ENCODE measurements at places on chromosomes 4 and X.

DNA sequence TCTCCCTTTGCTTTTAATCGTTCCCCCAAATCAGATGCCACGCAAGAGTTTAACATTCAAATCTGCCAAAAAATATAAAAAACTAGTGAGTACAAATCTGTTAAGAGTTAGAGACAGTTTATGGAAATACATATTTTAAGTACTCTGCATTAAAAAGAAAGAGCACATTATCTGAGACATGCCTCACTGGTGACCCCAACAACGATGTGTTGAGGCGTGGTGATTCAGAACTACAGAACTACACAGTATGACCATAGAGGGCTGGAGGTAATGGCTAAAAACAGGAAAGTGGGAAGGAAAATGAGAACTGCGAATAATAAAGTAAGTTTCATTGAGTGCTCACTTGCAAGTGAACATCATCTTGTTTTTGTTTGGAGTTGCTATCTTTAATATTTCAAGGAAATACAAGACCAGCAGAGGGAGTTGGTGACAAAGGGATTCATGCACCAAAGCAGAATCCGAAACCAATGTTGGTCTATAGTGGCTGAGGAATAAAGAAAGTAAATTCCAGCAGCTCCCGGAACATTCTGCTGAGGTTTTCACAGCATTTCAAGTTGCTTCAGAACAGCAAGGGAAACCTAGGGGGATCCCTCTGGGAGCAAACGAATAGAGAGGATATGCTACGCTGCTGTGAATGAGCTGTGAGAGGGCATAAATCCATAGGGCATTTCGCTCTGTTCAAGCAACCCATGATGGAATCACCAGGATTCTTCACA is 92.2 kb downstream of the DCHS2 start:
- no peak for DNase-seq

DNA sequence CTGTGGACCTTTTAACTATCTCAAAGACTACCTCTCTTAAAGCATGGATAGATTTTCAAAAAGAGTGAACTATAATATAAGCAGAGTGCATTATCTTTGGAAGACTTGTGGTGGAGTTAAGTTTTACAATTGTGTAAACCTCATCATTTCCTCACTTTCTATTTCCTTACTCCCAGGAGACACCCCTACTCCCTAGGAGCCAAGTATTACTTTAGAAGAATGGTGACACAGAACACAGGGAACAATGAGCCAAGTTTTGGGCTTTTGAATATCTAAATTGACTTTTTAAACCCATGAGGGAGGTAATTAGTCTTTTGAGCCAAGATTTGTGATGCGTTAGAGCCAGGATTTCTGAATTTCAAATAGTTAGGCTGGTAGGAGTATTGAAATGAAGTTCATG is 78.9 kb upstream of the UNC5C start:
- DNase-seq = no peak

DNA sequence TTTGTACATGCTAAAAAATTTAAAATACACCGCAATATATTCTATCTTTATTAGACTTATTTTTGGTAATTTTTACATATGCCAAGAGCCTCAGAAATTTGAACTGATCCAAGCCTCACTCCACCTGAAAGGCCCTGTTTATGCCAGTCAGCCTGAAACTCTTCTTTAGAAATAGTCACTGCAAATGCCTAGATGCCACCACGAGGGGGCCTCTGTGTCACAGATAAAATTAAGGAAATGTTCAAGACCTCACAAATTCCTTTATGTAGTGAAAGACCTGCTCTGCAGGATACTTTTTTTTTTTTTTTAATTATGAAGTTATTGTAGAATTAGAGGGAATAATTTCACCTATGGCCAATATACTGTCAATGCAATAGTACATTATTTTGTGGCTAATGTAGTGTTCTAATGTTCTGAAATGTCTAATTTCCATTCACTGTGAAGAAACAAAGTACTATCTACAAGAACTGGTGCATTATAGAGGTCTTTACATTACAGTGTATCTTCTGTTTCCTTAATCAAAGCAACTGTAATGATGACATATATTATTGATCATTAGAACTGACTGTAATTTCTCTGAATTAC is 69.8 kb downstream of the DTHD1 start:
- DNase-seq = peak; percentile 19

GRCh38 chr4:6541789-6542188 is 33.2 kb upstream of the MAN2B2 start:
- no peak for DNase-seq

DNA sequence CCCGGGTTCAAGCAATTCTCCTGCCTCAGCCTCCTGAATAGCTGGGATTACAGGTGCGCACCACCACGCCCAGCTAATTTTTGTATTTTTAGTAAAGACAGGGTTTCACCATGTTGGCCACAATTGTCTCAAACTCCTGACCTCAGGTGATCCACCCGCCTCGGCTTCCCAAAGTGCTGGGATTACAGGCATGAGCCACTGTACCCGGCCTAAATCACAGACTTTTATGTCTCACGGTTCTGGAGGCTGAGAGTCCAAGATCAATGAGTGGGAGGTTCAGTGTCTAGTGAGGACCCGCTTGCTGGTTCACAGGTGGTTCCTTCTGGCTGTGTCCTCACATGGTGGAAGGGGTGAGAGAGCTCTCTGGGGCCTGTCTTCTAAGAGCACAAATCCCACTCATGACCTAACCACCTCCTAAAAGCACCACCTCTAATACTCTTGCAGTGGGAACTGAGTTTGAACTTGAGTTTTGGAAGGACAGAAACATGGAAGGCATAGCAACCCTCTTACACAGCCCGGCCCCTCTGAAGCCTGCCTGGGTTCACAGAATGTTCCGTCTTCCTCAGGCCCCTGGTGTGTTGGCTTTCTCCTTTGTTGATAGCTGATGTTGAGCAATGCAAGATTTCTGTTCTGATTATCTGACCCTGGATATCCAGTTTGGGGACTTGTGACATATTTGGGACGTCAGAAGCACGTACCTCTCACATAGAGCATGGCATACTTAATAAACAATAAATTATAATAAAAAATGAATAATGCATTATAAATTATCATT is 1.9 kb upstream of the AKAP17A start:
- DNase-seq = no peak

DNA sequence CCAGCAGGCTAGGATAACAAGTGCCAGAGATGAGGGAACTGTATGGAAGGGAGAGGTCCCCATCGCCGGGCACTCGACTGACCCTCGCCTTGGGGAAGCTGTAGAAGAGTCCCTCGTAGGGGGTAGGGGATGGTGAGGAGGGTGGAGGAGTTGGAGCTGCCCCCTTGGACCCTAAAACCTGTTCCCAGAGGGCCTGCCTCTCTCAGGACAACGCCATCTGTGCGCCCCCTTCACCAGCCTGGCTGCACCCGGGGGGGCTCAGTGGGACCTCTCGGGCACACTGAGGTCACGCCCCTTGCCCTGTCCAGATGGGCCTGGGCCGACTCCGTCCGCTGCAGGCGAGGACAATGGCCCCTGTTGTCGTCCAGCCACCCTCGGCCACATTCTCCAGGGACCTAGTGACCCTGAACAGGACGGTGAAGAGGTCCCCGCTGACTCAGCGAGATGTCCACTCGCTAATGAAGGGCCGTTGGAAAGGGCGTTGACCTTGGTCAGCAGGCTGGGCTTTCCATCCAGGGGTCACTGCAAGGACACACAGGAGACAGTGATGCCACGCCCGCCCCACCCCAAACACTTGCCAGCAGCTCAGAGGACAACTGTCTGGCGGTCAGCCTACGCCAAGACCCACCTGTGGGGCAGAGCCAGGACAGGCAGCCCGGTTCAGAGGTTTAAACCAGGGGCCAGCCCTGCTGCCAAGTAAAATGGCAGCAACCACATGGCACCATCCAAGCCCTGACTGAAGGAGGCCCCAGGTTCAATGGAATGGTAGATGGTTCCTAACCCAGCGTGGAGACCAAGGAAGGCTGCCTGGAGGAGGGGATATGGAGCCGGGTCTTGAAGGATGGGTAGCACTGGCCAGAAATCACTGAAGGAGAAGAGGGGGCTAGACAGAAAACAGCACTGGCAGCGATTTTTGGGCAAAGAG is 51.2 kb downstream of the HMX1 start:
- no peak for DNase-seq

DNA sequence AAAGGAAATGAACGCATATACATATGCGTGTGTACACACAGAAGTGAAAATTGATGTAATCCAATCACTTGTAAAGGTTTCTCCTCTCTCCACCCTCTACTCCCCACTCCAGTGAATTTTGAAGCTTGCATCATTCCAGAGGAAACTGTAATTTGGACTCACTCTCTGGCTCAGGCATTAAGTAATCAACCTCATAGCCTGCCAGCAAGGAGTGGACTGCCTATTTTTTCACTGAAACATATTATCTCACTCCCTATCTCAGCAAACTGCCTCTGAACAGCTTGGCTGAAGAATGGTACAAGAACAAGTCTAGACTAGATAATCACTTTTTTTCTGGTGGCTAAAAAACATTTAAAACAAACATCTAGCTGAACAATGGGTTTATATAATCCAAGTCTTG is 124.2 kb downstream of the C4orf51 start:
- no peak for DNase-seq

DNA sequence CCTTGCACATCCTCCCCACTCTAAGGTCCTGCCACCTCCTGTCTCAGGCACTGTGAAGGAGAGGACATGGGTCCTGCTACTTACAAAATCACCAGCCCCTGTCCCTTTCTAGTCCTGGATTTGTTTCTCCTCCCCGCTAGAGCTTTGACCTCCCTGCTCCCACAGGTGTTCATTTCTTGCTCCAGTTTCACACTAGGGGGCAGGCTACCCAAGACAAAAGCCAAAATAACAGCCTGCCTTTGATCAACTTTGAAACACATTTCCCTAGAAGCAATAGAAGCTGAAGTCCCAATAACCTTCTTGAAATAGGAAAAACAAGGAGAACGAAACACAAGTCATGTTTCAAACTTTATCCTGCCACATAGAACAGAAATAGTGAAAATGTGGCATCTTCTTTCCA is 164.4 kb downstream of the QDPR start:
- DNase-seq = no peak

GRCh38 chr4:25927361-25928195 is 13.6 kb downstream of the SMIM20 start:
- no peak for DNase-seq

- DNase-seq = no peak
These were observed 40.4 kb upstream of the PROM1 start for GRCh38 chr4:16124232-16124631.

DNA sequence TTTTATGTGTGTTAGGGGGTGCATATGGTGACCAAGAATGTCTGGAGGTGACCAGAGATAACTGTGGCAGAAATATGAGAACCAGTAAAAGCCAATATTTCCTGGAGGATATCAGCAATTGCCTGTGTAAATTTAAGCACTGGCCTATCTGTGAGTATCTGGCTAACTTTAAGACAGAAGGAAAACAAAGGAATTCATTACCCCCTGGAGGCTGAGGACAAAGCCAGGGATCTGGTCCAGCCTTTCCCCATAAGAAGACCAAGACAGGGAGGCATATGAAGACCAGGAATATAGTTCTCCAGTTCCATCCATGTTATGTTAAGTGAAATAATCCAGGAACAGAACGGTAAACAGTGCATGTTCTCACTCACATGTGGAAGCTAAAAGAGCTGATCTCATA is 49.2 kb downstream of the MFAP3L start:
- no peak for DNase-seq

- DNase-seq = no peak
These were observed 701.0 kb upstream of the PITX2 start for GRCh38 chr4:111323916-111324315.

DNA sequence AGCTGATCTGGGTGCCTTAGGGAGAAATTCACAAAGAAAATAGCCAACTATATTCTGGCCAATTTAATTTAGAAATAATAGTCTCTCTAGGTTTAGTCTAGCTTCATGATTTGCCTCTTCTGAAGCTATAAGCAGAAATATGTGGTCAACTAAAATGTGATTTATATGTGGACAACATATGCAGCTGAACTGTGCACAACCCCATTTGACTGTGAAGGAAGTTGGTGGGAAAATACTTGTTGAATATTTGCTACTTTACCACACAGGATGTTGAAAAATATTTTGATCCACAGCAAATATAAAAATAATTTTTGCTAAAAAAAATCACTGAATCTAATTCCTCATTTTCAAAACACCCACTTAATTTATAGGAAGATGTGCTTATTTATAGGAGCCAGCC is 15.7 kb upstream of the RNF128 start:
- DNase-seq = no peak

DNA sequence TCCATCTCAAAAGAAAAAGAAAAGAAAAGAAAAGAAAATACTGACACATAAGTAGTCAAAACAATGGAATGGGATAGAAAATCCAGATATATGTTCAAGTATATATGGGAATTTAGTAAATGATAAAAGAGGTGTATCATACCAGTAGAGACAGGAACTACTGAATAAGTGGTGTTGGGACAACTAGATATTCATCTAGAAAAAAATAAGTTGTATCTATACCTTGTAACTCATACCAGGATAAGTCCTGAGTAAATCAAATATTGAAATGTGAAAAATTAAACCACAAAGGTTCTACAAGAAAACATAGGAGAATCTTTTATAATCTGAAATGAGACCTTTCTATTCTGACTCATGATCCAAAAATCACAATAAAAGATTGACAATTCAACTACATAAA is 58.5 kb downstream of the RBM47 start:
- DNase-seq = no peak
